Thymus (tissue), 14 donors: ENCODE measurements at places on chromosomes 6 and 20. TPM values are rescaled to one million over a fixed set of nuclear protein-coding genes. Genes with fewer than 3 reads are reported as not detected.

GRCh38 chr6:83119742-83120300 is 52.4 kb downstream of the DOP1A start:
- H3K27me3 ChIP-seq = no peaks in the 10 kb centered on the region
- no peak overlapping the region for H3K4me3 ChIP-seq
- peaks cover 4% of the 10 kb centered on the region for H3K36me3 ChIP-seq
- H3K4me1 ChIP-seq = no peaks in the 10 kb centered on the region
- no peak overlapping the region for H3K27ac ChIP-seq
- DNase-seq = no peak

DNA sequence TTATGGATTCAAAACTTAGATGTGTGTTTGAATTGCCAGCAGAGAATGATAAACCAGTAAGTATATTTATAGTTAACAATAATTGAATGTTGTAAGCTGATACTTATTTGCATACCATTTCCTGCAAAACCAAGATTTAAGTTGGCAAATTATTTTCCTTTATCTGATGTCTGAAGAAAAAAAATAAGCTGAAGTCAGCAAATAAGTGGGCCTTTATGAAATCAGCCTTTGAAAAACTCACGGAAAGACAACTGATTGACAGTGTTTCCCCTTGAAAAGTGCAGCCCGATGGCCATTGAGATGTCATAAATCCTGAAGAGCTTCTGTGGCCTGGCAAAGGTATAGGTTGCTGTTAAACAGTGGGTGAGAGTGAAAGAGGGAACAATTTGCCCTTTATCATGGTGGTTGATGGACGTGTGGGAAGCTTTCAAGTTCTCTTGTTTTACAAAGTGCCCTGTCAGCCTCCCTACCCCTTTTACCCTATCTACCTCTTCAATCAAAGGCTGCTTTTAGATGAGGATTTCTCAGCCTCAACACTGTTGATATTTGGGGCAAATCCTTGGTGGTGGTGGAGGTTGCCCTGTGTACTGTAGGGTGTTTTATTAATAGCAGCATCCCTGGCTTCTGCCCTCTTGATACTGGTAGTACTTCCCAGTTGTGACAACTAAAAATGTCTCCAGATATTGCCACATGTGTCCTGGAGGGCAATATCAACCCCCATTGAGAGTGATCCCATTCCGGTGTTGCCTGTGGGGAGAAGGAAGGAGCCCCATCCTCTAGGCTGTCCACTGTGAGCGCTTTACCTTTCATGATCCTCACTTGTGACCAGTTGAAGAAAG is 50.2 kb downstream of the VAPB start:
- H3K36me3 ChIP-seq = peaks cover 22% of the 10 kb centered on the region
- no peaks in the 10 kb centered on the region for H3K27me3 ChIP-seq
- no peaks in the 10 kb centered on the region for H3K4me1 ChIP-seq
- H3K4me3 ChIP-seq = no peak overlapping the region
- DNase-seq = no peak

DNA sequence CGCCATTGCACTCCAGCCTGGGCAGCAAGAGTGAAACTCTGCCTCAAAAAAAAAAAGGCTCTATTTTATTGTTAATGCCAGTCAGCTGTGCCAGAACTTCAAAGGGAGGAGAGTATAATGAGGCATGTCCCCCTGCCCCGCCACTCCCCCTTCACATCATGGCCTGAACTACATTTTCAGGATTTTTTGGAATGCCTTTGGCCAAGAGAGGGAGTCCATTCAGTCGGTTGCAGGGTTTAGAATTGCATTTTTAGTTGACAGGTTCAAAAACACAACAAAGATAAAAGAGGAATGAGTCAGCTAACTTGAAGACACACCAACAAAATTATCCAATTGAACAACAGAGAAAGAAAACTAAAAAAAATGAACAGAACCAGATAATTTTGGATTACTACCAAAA is 59.1 kb downstream of the CEP43 start:
- no peaks in the 10 kb centered on the region for H3K4me1 ChIP-seq
- H3K27ac ChIP-seq = no peak overlapping the region
- H3K4me3 ChIP-seq = no peak overlapping the region
- H3K36me3 ChIP-seq = no peaks in the 10 kb centered on the region

GRCh38 chr6:181049-181654 is 111.1 kb upstream of the DUSP22 start:
- DNase-seq = no peak
- H3K4me3 ChIP-seq = no peak overlapping the region
- H3K27ac ChIP-seq = no peak overlapping the region
- no peaks in the 10 kb centered on the region for H3K27me3 ChIP-seq

GRCh38 chr6:82576284-82576683 is 212.7 kb downstream of the TPBG start:
- no peaks in the 10 kb centered on the region for H3K36me3 ChIP-seq
- no peak overlapping the region for H3K4me3 ChIP-seq
- H3K4me1 ChIP-seq = no peaks in the 10 kb centered on the region
- H3K27ac ChIP-seq = no peak overlapping the region
- no peaks in the 10 kb centered on the region for H3K27me3 ChIP-seq

The SPEF1 gene
- 0.05 TPM for total RNA-seq

The GPX6 gene
- total RNA-seq = not detected

- DNase-seq = no peak
- no peaks in the 10 kb centered on the region for H3K36me3 ChIP-seq
- H3K27ac ChIP-seq = no peak overlapping the region
- H3K27me3 ChIP-seq = peaks cover 72% of the 10 kb centered on the region
Measured at GRCh38 chr20:47784599-47785310, 526 bp downstream of the SULF2 start.

The OPRL1 gene
- 1.4 TPM for total RNA-seq

DNA sequence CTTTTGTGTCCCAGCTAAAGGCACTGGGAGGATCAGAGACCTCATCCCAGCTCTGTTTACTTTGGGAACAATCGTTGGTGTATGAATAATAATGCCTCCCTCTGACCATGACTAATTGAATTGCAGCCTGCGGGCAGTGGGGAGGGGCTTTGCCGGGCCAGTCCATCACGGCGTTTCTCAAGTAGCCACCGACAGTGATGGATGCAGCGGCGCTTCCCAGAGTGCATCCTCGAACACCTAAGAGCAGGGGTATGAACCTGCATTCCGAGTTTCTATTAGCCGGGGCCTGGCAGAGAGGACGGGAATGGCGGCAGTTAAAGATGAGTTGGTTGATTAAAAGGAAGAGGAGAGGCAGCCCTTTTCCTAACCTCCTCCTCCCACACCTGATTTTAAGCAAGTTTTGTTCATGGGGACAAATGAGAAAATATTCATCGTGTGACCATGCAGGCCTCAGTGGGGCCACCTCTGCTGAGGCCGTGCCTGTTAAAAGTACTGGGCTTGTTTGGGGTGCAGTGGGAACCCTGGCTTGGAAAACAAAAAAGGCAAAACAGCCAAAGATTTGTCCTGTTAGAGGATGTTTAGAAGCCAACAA is 154.1 kb downstream of the FOXA2 start:
- H3K36me3 ChIP-seq = no peaks in the 10 kb centered on the region
- peaks cover 10% of the 10 kb centered on the region for H3K27me3 ChIP-seq
- H3K4me3 ChIP-seq = no peak overlapping the region
- no peak for DNase-seq
- H3K27ac ChIP-seq = no peak overlapping the region

GRCh38 chr20:33082546-33082945 is 3.1 kb downstream of the BPIFB4 start:
- no peaks in the 10 kb centered on the region for H3K4me1 ChIP-seq
- H3K27ac ChIP-seq = no peak overlapping the region
- DNase-seq = no peak

The REV3L gene
- total RNA-seq = 29.4 TPM

GRCh38 chr20:20413810-20414281 is 45.9 kb downstream of the INSM1 start:
- no peaks in the 10 kb centered on the region for H3K27me3 ChIP-seq
- H3K4me1 ChIP-seq = peaks cover 13% of the 10 kb centered on the region
- no peak for DNase-seq
- no peak overlapping the region for H3K27ac ChIP-seq
- no peaks in the 10 kb centered on the region for H3K36me3 ChIP-seq
- H3K4me3 ChIP-seq = no peak overlapping the region

The HLA-DRA gene
- total RNA-seq = 1,598 TPM

DNA sequence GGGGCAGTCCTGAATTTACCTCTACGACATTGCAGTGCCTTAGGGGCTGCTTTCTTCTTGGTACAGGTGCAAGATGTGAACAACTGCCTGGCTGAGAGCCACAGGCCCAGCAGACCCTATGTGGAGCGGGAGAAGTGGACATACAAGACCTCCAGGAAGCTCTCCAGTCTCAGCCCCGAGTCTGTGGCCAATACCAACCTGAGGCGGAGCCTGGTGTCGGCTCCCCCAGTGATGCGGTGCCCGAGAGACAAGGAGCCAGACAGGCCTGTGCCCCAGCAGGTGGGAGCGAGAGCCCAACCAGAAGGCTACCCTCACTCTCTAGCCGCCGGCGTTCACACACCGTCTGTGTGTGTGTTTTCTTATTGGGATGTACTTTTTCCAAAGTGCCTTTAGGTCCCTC is 59.6 kb downstream of the EFCAB8 start:
- H3K4me1 ChIP-seq = no peaks in the 10 kb centered on the region
- no peak overlapping the region for H3K27ac ChIP-seq
- H3K27me3 ChIP-seq = no peaks in the 10 kb centered on the region

The TNF gene
- 3.5 TPM for total RNA-seq

DNA sequence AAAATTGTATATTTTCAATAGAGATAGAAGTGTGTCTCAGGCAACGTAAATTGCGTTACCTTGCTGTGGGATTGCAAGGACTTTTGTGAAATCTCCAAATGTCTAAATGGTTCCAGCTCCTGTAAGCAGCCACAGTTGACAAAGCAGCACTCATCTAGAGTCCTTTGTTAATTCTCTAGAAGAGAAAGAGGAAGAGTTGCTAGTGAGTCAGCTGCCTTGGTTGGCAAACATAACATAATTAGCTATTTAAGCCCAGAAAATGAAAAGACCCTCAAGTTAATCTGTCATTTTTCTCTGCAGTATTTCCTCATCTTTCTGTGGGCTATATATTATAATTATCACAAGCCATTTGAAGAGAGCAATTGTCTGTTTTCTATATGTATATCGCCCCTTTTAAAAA is 66.4 kb upstream of the FABP7 start:
- H3K4me3 ChIP-seq = no peak overlapping the region
- no peaks in the 10 kb centered on the region for H3K4me1 ChIP-seq
- H3K36me3 ChIP-seq = no peaks in the 10 kb centered on the region
- DNase-seq = no peak

- DNase-seq = no peak
- H3K4me1 ChIP-seq = peaks cover 4% of the 10 kb centered on the region
- H3K27me3 ChIP-seq = no peaks in the 10 kb centered on the region
- H3K36me3 ChIP-seq = no peaks in the 10 kb centered on the region
- H3K27ac ChIP-seq = no peak overlapping the region
- H3K4me3 ChIP-seq = no peak overlapping the region
Measured at GRCh38 chr6:13256266-13257001, 71.9 kb downstream of the TBC1D7 start.

The SDCBP2 gene
- 2.1 TPM for total RNA-seq

The RALGAPB gene
- 14.4 TPM for total RNA-seq

The TMEM200A gene
- 7.4 TPM for total RNA-seq

DNA sequence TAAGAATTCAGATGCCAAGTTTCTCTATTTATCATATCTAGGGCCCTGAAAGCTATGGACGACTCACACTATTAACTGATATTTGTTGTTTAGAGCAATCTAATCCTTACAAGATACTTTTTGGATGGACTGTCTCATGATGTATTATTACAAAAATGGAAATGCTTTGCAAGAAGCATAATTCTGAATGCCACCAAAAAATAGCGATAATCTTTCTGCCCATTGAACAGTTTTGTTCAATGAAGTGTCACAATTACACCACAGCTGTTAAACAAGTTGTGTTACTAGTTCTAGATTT is 460.4 kb upstream of the JARID2 start:
- peaks cover 43% of the 10 kb centered on the region for H3K4me1 ChIP-seq
- DNase-seq = no peak
- H3K4me3 ChIP-seq = no peak overlapping the region
- no peaks in the 10 kb centered on the region for H3K36me3 ChIP-seq

GRCh38 chr6:82738773-82739172 is 326.9 kb downstream of the UBE3D start:
- no peak overlapping the region for H3K27ac ChIP-seq
- H3K36me3 ChIP-seq = no peaks in the 10 kb centered on the region
- no peak for DNase-seq
- H3K4me3 ChIP-seq = no peak overlapping the region
- H3K4me1 ChIP-seq = no peaks in the 10 kb centered on the region

DNA sequence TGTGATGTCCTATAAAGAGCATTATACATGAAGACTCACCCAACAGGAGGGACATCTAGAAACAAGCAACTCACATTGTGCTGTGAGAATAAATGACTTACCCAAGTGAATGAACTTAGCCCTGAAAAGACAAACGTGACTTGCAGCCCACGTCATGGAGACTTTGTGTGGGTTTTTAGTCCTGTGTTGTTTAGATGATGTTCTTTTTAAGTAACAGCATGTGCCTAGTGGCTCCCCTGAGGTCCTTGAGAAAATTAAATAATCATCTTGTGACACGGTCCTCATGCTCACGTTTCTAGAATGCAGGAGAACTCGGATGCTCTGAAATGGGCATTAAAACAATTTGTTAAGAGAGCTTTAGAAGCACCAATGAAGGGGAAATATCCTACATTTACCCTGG is 165.1 kb downstream of the SASH1 start:
- no peak overlapping the region for H3K4me3 ChIP-seq
- no peak for DNase-seq
- no peaks in the 10 kb centered on the region for H3K36me3 ChIP-seq
- no peaks in the 10 kb centered on the region for H3K27me3 ChIP-seq
- no peaks in the 10 kb centered on the region for H3K4me1 ChIP-seq
- no peak overlapping the region for H3K27ac ChIP-seq

The HM13 gene
- total RNA-seq = 23.9 TPM

The IPCEF1 gene
- total RNA-seq = 13.1 TPM

The RBL1 gene
- total RNA-seq = 20.8 TPM

GRCh38 chr20:32238483-32239425 is 31.1 kb downstream of the POFUT1 start:
- H3K4me3 ChIP-seq = no peak overlapping the region
- no peak for DNase-seq
- no peaks in the 10 kb centered on the region for H3K27me3 ChIP-seq
- no peaks in the 10 kb centered on the region for H3K4me1 ChIP-seq

- H3K36me3 ChIP-seq = no peaks in the 10 kb centered on the region
- H3K27ac ChIP-seq = no peak overlapping the region
- no peak for DNase-seq
- no peaks in the 10 kb centered on the region for H3K4me1 ChIP-seq
- peaks cover 2% of the 10 kb centered on the region for H3K27me3 ChIP-seq
Measured at GRCh38 chr20:56554869-56555268, 21.8 kb downstream of the FAM209B start.

The RAB44 gene
- 0.28 TPM for total RNA-seq

DNA sequence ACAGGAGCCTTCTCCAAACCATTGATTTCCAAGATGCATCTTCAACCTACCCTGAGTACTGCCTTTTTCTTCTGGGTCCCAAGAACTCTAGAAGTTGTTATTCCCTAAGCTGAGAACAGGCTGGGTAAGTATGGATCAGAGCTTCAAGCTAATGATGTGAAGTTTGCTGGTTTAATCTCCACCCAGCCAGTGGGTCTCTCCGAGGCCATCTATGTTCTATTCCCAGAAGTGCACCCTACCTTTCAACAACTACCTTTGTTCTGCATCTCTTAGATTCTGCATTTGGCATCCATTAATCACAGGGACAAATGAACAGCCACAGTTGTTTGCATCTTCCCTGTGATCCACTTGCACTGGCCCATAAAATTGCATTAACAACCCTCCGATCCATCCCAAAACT is 246.2 kb downstream of the HIVEP2 start:
- no peaks in the 10 kb centered on the region for H3K36me3 ChIP-seq
- no peak overlapping the region for H3K27ac ChIP-seq
- no peaks in the 10 kb centered on the region for H3K4me1 ChIP-seq
- H3K27me3 ChIP-seq = no peaks in the 10 kb centered on the region
- no peak overlapping the region for H3K4me3 ChIP-seq
- DNase-seq = no peak
